Mesenteric fat pad (tissue), 1 donor: ENCODE measurements at places on chromosomes 16 and 17. TPM values are rescaled to one million over a fixed set of nuclear protein-coding genes. Genes with fewer than 3 reads are reported as not detected.

- DNase-seq: no peak
These were observed 79.8 kb downstream of the JPH3 start for GRCh38 chr16:87681981-87682570.

Gene MPP3
- 22.3 TPM for total RNA-seq

GRCh38 chr17:41792845-41793783 is 6.6 kb upstream of the JUP start:
- no peak for DNase-seq

Gene KRTAP4-3
- not detected for total RNA-seq

DNA sequence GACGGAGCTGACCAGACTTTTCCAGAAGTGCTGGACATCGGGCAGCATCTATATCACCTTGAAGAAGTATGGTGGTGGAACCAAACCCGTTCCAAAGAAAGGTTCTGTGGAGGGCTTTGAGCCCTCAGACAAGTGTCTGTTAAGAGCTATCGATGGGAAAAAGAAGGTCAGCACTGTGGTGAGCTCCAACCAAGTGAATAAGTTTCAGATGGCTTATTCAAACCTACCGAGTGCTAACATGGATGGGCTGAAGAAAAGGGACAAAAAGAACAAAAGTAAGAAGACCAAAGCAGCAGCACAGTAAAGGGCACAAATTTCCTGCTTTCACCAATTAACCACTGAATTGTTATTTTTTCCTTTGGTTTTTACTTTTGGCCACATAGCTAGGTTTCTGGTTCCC is 6.9 kb downstream of the KAT7 start:
- no peak for DNase-seq

DNA sequence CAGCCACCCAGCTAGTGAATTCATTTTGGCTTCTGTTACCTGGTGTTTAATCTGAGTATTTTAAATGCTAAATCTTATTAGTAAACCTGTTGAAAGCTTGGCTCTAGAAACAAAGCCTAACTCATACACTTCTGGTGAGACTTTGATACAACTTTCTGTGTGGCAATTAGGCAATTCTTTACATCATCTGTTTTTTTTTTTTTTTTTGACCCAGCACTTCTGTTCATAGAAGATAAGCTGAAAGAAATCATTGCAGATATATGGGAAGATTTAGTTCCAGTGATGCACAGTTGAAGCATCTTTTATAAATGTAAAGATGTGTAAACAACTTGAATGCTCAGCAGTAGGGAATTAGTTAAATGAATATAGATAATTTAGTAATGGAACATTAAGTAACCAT is 21.7 kb upstream of the ABCC11 start:
- DNase-seq: no peak

DNA sequence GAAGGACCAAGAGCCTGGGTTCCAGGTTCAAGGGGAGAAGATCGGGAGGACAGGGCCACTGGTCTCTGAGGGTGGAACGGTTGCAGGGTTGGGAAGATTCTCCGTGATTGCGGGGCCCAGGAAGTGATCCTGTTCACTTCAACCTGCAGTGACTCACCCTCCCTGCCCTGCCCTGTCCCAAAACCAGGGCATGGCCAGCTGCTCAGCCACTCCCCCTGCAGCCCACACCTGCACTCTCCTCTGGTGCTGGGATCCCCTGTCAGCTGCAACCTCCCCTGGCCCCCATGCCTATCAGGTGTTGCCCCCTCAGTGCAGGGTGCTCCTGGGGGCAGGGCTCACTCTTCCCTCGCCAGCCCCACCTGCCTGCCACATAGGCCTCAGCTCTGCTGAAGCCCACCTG is 1.1 kb downstream of the RUNDC3A start:
- no peak for DNase-seq

Gene TNS4
- total RNA-seq: 0.16 TPM

Gene NSMCE1
- total RNA-seq: 39.6 TPM

DNA sequence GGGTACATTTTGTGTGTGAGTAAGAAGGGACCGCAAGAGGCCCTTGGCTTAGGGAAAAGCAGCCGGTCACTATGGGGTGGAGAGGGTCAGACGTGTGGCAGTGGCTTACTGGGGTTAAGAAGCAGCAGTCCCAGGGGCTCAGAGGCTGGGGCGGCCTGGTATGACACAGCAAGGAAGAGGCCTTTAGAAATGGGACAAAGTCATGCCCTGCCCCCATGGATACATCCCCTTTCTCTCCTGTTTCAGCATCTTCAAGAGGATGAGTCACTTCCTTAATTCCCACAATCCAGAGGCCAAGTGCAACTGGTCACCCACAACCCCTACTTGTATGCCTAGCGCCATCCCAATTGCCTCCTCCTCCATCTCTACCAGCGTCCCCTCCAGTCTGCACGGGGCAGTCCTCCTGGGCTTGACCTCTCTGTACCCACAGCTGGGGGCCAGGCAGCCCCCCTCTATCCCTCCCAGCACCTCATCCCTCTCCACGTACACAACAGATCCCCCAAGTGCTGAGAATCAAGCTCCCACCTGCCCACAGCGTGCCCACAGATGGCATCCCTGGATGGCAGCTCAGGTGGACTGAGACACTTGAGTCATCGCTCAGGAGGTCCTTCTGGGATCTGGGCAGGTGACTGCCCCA is 6.9 kb upstream of the EFTUD2 start:
- DNase-seq: peak; percentile 85

DNA sequence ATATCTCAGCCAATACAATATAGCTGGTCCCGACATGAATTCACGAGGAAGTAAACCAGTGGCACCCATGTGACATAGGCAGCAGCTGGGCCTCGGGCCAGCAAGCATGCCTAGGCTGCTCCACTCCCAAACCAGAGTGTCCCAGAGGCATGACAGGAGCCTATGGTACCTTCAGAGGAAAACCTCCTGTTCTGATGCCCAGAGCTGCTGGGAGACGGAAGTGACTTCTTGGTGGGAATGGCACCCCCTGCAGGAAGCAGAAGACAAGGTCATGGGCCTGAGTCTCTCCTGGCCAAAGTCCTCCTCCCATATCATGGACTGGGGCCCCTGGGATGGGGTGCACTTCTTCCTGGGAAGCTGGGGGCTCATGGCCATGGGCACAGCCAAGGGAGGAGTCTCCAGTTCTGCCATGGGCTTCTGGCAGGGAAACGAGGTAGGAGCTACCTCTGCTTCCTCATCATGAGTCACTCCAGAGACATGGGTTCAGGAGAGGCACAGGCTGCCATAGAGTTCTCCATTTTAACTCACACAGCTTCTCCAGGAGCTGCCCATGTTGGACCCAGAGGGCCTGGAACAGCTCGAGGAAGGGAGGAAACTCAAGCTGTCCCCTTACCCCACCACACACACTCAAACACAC is 13.4 kb downstream of the FBF1 start:
- no peak for DNase-seq

- peak; percentile 90 for DNase-seq
These were observed 15.9 kb downstream of the GRB7 start for GRCh38 chr17:39753514-39754160.

Gene SETD1A
- total RNA-seq: 18.5 TPM

Gene FBF1
- 5.5 TPM for total RNA-seq

Gene KRT34
- not detected for total RNA-seq

DNA sequence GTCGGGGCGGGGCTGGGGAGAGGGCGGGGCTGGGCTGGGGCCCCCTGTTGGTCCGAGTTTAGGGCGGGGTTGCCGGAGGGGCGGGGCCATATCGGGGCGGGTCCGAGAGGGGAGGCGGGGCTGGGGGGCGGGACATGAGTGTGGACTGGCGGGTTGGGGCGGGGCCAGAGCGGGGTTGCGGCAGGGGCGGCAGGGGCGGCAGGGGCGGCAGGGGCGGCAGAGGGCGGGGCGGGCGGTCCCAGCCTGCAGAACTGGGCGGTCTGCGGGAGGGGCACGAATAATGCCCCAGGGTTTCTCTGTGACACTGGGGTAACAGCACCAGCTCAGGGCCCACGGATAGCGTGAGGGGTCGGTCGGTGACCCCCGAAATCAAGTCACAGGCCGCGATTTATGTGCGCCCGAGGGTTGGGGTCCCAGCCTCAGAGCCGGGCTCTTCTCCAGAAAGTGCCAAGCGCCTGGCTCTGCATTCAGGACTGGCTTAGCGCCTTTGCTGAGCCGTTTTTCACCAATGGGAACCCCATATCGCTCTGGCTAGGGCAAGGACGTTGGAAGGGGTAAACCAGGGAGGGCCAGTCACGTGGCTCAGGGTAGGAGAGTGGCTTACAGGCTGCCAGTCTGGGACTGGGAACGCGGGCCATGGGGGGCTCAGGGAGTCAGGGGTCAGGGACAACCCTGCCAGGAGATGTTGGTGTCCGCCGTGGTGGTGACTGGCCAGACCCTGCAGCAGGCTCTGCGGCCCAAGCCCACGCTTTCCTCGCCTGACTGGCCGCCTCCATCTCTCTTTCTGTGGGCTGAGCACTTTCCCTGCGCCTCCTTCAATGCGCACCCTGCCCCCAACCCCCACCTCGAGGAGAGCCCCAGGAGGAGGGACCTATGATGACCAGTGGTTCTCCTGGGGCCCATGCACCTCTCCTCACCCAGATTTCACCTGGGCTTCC is 1.2 kb upstream of the METTL26 start:
- peak; percentile 95 for DNase-seq

DNA sequence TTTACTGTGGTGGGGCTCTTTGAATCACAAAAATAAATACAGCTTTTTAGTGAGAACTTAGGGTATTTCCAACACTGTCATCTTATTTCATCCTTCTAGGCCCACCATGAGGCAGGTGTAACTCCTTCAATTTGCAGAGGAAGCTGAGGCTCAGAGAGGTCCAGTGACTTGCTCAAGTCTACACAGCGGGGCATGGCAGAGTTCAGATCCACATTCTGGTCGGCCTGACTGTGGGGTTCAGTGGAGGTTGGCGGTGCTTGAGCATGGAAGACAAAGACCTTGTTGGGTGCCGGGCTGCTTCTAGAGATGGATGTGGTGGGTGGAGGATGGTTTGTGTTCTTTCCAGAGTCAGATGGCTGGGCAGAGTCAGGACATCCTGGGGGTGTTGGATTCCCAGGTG is 39.8 kb downstream of the PLCG2 start:
- no peak for DNase-seq

GRCh38 chr16:627454-628239 is 3.1 kb upstream of the WFIKKN1 start:
- DNase-seq: no peak

Gene CDYL2
- 24.0 TPM for total RNA-seq

Gene SGSH
- total RNA-seq: 44.7 TPM

DNA sequence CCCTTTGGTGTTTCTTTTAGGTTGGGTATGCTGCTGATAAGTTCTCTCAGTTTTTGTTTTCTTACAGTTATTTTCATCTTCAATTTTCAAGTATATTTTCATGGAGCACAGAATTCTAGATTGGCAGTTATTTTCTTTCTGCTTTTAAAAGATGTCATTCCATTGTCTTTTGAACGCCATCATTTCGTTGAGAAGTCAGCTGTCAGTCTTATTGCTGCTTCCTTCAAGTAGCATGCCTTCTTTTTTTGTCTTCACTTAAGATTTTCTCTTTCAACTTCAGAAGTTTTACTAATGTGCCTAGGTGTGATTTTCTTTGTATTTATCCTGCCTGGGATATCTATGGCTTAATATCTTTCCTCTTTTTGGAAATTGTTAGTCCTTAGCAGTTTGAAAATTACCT is 262.2 kb upstream of the PMFBP1 start:
- DNase-seq: no peak

Gene CES5A
- not detected for total RNA-seq

DNA sequence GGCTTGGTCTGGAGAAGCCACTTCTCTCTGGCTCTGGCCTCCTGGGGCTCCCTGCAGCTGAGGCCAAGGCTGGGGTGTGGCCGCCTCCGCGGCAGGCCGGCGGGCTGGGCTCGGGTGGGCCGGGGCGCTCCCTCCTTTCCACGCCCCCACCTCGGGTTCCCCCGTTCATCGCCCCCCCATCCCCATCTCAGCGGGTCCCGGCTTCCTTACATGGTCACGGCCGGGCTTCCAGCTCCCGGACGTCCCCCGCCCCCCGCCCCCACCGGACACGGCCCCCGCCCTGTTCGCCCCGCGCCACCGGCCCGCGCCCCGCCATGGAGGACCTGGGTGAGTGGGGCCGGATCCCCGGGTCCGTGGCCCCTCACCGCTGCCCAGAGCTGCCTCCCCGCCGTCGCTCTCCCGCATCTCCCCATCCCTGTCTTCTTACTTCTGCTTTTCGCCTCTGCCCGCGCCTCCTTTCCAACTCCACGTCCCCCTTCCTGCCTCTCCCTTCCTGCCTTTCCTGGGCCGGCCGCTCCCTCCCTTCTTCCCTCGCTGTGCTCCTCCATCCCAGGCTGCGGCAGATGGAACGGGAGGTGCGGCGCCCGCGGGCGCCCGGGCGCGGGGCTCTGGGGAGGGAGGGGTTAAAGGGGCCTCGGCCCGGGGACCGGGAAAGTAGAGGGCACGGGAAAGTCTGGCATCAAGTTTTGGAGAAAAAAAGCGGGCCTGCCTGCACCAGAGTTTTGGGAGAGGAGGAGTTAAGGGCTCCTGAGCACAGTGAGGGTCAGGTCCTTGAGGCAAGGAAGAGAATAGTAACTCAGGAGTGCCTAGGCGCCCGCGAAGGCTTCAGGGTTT is at the start of gene TGFB1I1:
Gene TGFB1I1 (plus strand): TSS at position 278 of the 834 bp plus-strand sequence. CDS start 37 bp downstream, at position 315.
- no peak for DNase-seq
